ENCODE measurements at places on chromosomes 11 and 22.

- no peak for DNase-seq
Observed at GRCh38 chr22:33666279-33666960, 253.9 kb downstream of the LARGE1 start.

- DNase-seq: no peak
Observed at GRCh38 chr11:70443773-70444030, 45.4 kb downstream of the CTTN start.

GRCh38 chr11:100719809-100720221, 32.7 kb downstream of the ARHGAP42 start:
- no peak for DNase-seq

DNA sequence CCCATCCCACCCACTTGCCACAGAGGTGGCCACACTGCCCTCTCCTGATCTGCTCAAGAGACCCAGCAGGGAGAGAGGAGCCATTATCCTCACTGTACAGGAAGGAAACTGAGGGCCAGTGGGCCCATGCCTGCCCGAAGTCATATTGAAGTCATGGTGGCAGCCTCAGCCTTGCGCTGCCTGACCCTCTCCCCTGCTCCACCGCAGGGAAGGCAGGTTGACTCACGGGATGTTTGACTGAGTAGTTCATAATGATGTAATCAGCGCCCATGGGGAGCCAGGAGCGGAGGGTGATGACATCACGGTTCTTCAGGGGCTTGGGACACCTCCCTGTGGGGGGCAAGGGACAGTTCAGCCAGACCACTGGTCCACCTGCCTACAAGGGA, 6.1 kb upstream of the ARAP1 start:
- no peak for DNase-seq

- no peak for DNase-seq
Observed at GRCh38 chr11:78742430-78742829, 167.8 kb upstream of the NARS2 start.

DNA sequence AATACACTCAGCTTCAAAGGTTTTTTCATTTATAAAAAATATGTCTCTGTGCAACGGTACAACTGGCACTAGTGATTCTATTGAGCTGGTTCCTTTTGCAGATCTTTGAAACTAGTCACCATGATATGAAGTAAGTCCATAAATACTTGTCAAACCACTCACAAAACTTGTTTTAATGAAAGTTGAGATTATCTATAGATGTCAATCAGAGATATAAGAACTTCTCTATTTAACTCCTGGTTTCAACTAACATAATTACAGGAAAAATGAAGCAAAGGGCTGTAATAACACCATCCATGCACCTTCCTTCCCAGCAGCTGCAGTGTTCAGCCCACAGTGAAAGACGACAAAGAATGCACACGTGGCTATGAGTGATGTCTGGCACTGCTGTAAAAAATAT, 44.7 kb downstream of the TMEM123 start:
- DNase-seq: no peak

DNA sequence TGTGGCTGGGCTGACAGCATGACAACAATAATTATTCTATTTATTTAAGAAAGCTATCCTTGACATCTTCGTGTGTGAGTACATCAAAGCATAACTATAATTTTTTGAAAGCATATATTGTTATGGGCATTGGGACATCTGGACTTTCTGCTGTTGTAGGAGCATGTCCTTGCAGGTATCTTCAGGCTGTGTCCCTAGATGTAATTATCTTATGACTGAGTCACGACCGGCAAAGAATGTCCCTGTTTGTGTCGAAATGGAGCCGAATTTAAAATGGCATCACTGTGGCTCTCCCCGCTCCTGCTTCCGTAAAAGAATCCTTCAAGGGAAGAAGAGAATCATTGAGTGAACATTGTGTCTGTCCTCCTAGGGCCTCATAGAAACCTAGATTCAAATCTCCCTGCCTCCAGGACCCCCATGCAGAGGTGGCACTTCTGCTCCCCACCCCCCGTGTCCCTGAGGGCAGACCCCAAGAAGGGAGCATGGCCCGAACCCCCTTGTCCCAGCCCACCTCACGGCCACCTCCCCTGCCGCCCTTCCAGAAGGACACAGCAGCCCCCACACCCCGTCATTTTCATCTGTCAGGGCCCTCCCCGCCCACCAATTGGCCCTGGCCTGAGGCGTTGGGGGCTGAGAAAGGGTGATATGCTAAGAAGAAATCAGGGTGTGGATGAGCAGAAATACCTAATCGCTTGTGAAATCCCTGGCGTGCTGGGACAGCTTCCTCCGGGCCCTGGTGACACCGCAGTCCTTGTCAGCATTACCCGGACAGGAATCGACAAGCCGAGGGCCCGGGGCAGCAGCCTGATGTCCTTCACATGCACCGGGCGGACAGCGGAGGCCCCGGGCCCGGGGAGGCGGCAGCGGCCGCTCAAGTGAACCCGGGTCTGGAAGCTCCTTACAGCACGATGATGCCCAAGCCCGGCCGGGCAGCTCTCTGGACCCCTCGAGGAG, 48.6 kb upstream of the SLC22A12 start:
- DNase-seq: no peak

All from T-cell (primary cell).